ENCODE measurements at places on chromosomes 6 and 20.

DNA sequence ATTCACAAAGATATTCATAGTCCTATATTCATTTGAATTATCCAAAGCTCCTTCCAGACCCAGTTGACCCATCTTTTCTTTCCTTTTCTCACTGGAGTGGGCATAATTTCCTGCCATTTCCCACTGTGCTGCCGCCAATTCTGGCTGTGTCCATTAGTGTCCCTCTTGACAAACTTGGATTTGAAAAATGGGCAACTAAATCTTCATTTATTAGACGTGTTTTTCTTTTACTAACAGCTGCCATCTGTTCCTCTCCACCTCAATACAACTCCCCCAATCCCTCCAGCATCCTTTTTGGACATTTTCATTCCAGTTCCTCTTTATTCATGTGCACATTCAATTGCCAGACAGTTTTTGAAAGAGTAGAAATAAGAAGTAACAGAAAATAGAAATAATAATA, 90.5 kb downstream of the PCSK2 start:
- no peak for DNase-seq

- no peak for DNase-seq
Observed at GRCh38 chr6:100300221-100300736, 164.4 kb downstream of the SIM1 start.

GRCh38 chr20:53463101-53463972, 130.3 kb downstream of the ZNF217 start:
- DNase-seq, result no peak

DNA sequence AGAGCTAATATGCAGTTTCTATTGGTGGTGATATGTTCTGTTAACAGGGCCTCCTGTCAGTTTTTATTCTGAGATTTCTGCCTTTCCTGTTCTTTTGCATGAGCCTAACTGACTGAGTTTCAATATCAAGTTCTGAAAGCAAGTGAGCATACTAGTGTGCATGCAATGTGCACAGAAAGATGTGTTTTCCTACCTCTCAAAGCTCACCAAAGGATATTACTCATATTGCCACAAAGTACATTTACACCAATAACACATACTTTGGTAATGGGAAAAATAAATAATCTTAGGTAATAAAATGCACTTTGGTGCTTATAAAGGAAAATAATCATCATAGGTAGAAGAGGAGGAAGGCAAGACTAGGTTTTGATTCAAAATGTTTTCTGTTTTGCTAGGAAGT, 195.0 kb downstream of the KHDC1L start:
- no peak for DNase-seq
